ENCODE measurements at places on chromosomes 12 and 14.

GRCh38 chr12:5864972-5865371 is 80.1 kb downstream of the ANO2 start:
- no peak for DNase-seq

DNA sequence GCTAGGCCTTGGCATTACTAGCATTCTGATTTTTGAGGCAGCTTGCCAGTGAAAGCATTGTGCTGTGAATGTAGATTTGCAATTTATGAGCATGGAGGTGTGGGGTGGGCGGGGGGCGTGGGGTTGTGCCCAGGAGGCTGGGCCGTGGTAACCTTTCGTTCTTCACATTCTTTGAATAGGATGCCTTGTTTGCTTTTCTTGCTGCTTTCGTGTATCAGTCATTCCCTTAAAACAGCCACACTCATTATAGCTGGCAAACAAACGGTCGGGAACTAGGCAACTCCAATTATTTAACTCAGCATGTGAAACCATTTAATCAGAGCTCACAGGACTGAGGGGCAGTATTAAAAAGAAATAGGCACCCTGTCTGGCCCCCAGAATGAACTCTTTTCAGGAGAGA is 115.9 kb upstream of the PELI2 start:
- DNase-seq = no peak

DNA sequence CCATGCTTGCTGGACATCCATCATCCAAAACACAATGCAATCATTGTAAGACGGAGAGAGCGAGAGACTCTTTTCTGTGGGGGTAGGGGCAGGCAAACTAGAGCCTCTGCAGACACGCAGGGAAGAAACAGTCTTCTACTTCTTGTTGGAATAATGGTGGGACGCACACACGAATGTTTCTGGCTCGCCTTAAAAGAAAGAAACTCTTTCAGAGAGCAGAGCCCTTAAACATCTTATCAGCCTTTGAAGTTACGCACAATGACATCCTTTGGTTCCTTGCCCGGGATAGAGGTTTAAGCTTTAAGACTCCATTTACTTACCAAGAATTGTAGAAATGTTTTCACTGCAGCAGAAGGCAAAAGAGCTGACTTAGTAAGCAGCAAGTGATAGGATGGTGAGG is 133.8 kb upstream of the FOXN3 start:
- DNase-seq = no peak

- DNase-seq = no peak
Observed at GRCh38 chr12:82529101-82529500, 157.6 kb upstream of the TMTC2 start.

DNA sequence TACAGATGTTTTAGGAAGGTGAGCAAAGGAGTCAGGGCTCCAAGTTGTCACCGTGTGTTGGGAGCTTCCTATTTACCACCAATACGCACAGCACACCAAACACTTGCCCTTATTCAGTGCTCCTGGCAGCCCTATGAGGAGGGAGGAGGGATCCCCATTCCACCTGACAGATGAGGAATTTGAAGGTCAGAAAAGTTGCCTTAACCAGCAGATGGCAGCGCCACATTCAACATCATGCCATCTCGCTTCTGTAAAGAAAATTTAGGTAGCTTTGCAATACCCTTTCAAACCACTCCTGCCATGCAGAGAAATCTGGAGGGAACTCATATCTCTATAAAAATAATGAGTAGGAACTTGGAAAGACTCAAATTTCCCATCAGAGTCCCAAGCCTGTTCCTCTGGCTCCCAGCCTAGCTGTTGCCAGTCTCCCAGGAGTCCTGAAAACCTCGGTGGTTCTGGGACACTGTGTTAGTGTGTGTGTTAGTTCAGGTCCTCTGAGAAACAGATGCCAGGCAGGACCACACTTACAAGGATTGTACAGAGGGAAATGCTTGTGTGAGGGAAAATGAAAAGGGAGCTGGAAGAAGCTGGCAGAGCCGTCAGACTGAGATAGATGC is 410.5 kb downstream of the MED13L start:
- DNase-seq = no peak

GRCh38 chr12:124434354-124434753 is 133.1 kb downstream of the NCOR2 start:
- no peak for DNase-seq

DNA sequence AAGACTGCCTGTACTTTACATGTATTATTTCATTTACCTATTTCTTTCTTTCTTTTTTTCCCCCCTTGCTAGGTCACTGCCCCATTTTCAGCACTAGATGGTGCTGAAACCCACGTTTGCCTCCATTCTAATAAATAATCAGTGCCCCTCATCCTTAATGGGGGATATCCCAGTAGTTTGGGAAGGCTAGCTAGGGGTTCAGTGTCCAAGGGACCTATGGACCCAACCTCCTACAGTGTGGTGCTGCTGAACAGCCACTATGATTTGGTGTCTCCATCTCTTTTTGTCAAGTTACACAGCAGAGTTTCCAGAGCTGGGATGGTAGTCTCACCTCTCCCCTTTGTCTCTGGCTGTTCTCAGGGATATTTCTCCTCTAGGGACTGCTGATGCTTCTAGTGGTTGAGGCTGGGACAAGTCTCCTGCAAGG is 6.5 kb upstream of the HCFC2 start:
- DNase-seq = no peak

GRCh38 chr12:103773109-103773910 is 67.7 kb downstream of the NT5DC3 start:
- DNase-seq = no peak

DNA sequence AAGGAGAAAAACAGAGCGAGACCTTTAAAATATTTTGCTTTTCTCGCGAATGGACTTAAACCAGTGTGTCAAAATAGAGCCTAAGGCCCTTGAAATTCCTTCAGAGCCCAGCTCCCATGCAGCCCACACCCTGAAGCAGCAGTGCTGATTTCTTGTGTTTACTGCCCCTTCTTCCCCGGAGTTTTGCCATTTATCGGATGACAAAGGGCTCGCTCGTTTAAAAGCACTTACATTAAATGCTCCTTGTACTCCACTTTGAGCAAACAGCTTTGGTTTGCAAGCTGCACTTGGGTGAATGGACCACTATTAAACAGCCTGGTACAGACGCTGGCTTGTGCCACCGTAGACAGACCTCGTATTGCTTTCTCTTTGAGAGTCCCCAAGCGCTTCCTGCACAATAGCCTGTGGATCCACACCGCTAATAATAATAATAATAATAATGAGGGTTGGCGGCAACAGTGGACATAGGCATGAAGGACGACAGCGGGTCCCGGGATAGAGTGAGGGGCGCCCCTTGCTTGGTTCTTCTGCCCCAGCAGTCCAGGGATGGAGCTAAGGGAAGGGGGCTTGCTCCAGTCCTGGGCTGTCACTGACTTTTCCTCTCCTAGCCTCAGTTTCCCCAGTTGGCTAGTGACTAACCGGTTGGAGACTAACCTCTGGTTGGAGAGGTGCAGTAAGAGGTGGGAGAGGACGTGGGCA is 6.6 kb downstream of the DLK1 start:
- no peak for DNase-seq

GRCh38 chr14:86221755-86222154 is 691.8 kb downstream of the FLRT2 start:
- DNase-seq = no peak
